Stimulated activated CD4-positive, alpha-beta T cell treated with anti-CD3 and anti-CD28 coated beads, Interleukin-12 subunit alpha, Interleukin-12 subunit beta, amount 100 ng/mL, for 48 hours (primary cell): ENCODE measurements at places on chromosomes 12 and 14.

DNA sequence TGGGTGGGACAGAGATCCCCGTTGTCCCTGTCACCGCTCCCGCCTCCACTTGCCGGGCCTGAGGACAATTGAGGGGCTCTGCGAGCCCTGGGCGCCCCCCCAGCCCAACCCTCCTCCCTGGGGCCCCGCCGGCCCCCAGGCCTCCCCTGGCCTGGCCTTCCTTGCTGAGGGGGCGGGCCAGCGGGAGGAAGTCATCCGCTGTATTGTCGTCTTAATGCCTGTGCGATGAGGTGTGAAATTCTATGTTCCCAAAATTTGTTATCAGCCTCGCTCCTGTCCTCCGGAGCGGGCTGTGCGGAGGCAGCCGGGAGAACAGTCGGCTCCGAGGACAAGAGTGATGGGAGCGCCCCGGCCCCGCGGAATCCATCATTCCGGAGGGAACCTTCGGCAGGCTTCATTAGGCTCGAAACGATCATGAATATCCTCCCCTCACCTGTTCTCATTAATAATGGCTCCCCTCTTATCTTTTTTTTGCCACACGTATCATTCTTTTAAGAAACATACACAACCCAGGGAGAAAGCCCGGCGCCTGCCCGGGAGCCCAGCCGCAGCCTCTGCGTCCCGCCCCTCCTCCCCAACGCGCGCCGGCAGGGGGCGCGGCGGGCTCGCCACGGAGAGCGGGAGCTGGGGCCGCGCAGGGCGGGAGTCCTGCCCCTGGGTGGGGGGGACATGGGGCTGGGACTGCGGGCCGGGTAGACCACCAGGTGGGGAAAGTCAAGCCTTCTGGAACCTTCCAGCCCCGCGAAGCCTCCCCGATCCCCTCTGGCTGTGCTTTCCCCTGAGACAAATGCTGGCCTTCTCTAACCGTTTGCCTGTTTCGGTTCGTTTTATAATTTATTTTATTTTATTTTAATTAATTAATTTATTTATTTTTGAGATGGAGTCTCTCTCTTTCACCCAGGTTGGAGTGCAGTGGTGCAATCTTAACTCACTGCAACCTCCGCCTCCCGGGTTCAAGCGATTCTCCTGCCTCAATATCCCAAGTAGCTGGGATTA lies 17.1 kb upstream of the DLK1 start:
- DNase-seq: no peak

GRCh38 chr12:20917269-20917668 lies 106.8 kb downstream of the SLCO1B3 start:
- no peak for DNase-seq

DNA sequence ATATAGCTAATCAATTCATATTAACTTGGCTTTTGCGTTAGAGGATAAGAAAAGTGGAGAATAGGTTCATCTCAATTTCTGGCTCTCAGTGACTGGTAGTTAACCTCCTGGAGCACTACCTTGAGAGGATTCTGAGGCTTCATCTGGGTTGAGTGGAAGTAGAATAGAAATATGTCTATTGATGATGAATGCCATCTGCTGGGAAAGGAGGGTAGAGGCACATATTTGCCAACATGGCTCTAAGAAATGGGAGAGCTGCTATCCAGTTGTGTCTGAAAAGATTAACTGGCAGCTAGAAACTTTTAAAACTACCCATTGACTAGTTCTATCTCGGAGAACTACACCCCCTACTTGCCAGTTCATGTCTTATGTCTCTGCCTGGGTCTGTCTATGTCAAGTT lies 530.1 kb downstream of the NRXN3 start:
- no peak for DNase-seq

GRCh38 chr12:95339086-95339788 lies 121.6 kb downstream of the VEZT start:
- no peak for DNase-seq

DNA sequence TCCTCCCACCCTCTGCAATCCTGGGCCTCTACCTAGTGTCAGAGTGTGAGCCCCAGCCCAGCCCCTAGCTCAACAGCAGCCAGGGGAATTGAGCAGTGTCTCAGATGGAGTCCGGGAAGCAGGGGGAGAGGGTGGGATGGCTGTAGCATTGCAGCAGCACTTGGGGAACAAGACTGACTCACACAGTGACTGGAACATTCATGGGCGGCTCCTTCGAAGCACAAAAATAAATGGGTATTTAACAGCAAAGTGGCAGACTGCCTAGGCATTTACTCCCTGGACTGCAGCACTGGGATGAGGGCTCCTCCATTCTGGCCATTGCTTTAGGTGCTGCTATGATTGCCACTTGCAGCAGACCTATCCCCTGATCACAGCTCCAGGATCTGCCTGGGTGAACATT lies 46.0 kb upstream of the STK38L start:
- no peak for DNase-seq

DNA sequence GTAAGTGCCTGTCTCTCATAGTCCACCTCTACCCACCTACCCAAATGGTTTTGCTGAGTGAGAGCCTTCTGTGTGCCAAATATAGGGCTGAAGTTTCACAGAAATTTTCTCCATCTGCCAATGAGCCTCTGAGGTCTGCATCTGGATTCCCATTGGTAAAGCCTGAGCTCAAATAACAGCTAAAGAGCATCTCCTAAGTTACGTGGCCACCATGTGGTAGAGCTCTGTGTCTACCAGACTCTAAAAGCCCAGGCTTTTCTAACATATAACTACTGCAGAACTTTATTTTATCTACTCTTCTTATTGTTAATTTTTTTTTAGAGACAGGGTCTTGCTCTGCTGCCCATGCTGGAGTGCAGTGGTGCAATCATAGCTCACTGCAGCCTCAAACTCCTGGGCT lies 16.0 kb downstream of the AMDHD1 start:
- DNase-seq: no peak

- no peak for DNase-seq
Measured at GRCh38 chr12:58288190-58288589, 346.8 kb downstream of the ATP23 start.

DNA sequence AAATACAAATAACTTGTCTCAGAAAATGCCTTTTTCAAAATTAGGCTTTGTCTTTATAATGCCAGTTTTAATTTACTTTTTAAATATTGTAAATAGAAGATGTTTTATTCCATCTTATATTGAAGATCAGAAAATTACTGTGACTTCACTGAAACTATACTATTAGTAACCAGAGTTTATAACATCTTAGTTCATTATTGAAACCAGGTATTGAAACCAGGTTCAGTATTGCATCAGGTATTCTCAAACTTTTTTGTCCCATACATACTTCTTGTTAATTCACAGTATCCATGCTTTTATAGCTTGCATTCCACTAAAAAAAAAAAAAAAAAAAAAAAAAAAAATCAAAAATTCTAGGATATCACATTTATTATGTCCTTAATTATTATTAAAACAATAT lies 227.5 kb downstream of the GXYLT1 start:
- no peak for DNase-seq

- no peak for DNase-seq
Measured at GRCh38 chr12:81517296-81517695, 241.9 kb downstream of the PPFIA2 start.
